CD4-positive, alpha-beta T cell treated with Interleukin-4 for 1 hour (primary cell): ENCODE measurements at places on chromosomes 7 and 10.
A peak's percentile ranks its signal among the peaks of the same experiment; 100 is the strongest.

DNA sequence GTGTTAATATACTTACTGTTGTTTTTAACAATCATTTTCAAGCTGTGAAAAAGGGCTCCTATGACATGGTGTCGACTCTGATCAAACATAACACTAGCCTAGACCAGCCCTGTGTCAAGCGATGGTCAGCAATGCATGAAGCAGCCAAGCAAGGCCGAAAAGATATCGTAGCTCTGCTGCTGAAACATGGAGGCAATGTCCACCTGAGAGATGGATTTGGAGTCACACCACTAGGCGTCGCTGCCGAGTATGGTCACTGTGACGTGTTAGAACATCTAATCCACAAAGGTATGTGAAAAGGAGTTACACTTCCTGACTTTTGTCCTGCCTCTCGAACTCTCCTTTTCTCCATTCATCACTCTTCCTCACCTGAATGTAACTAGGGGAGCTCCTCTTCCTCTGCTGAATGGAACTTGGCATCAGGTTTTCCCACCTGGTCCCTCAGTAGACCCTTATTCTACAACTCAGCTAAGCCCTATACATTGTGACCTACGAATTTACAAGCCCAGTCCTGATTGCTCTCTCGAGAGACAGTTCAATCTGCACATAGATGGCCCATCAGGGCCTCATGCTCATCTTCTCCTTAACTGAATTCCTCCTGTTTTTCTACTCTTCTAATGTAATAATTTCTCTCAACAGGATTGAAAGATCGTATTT is 23.0 kb downstream of the ASB15 start:
- peak; percentile 57 for DNase-seq

DNA sequence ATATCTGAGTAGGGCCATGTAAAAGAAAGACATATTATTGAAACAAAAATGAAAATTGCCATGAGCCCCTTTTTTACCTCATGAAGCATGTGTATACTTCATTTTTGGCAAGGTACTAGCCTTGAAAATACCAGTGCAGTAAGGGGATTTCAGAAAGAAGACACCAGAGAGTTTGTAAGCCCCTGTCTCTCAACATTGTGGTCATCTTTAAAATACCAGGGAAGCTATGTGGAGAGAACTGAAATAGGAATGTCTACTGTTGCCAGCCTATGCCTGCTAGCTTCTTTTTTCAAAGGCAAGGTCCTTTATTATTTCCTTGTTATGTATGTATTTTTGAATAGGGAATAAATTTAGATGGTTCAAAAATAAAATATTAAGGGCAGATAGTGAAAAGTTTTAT is 57.8 kb downstream of the CASD1 start:
- no peak for DNase-seq

DNA sequence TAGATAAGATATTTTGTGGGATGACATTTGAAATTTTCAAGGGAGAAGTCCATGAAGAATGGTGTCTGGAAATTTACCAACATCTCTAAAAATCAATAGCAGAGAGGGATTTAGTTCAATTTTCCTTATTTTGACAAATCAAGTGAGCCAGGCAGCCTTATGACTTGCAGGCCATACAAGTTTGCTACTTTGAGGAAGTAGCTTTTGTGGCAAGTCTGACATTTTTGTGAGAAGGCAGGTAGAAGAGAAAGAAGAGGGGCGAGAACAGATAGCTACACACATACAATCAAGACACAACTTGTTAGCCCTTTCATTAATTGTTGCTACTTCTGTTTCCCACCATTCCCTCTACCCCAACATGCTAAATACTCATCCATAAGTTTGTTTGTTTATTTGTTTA is 74.5 kb upstream of the OIT3 start:
- DNase-seq, result no peak

DNA sequence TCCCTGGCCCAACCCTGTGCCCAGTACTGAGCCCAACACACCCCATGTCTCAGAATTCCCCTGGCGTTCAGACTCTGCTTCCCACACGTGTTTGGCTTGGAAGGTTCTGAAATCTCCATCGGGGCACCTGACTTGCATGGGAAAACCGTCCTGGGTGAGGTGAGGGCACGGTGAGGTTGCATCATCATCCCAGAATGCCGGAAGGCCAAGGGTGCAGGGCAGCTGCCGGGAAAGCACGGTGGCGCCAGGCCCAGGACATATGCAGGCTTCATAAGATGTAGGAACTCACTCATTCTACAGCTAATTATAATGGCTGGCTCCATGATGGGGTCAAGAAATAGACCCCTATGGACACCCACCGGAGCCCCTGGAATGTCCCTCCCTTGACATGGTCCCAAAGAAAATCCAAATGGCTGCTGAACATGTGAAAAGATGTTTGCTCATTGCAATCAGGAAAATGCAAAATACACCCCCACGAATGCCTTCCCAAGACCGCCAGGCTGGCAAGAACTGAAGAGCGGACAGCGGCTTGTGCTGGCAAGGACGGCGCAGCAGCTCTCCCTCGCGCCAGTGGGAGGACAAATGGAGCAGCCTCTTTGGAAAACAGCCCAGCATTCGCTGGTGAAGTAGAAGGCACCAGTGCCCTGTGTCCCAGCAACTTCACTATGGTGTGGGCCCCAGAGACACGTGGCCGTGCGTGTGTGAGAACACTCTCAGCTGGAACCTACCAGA is 2.3 kb downstream of the KNDC1 start:
- no peak for DNase-seq

GRCh38 chr7:117283779-117284178 is 39.1 kb downstream of the WNT2 start:
- DNase-seq, result no peak

GRCh38 chr7:26620352-26620751 is 244.0 kb downstream of the SKAP2 start:
- no peak for DNase-seq
